ENCODE measurements at places on chromosomes 7 and 10. TPM values are rescaled to one million over a fixed set of nuclear protein-coding genes. Genes with fewer than 3 reads are reported as not detected.

ZNF716 gene
- total RNA-seq: not detected

FRMD4A gene
- 1.7 TPM for total RNA-seq

TMEM270 gene
- total RNA-seq: not detected

ASIC3 gene
- 7.6 TPM for total RNA-seq

HABP2 gene
- total RNA-seq: not detected

DGKI gene
- 7.0 TPM for total RNA-seq

CTTNBP2 gene
- not detected for total RNA-seq

UNCX gene
- not detected for total RNA-seq

HGF gene
- total RNA-seq: not detected

COL28A1 gene
- total RNA-seq: not detected

PTPRZ1 gene
- total RNA-seq: not detected

OGA gene
- 93.2 TPM for total RNA-seq

SLC26A4 gene
- total RNA-seq: 5.2 TPM

DEPP1 gene
- 0.40 TPM for total RNA-seq

SEMA3C gene
- not detected for total RNA-seq

SPDYE6 gene
- not detected for total RNA-seq

RALA gene
- total RNA-seq: 27.1 TPM

LIPN gene
- not detected for total RNA-seq

ZNF107 gene
- 13.5 TPM for total RNA-seq

PTCD1 gene
- total RNA-seq: 7.4 TPM

CAV1 gene
- total RNA-seq: 0.19 TPM

SPRN gene
- total RNA-seq: not detected

SEMA3A gene
- total RNA-seq: 0.59 TPM

ZKSCAN5 gene
- total RNA-seq: 7.6 TPM

HIF1AN gene
- 40.6 TPM for total RNA-seq

SPOCK2 gene
- total RNA-seq: 218 TPM

GRID1 gene
- total RNA-seq: not detected

PRR15 gene
- total RNA-seq: not detected

CLDN12 gene
- total RNA-seq: 8.3 TPM

OR9A2 gene
- total RNA-seq: not detected

OPN4 gene
- total RNA-seq: not detected

CYP3A7 gene
- total RNA-seq: not detected
